ENCODE measurements at places on chromosomes 7 and 10.

- no peak for DNase-seq
These were observed 31.4 kb upstream of the CDH23 start for GRCh38 chr10:71365366-71365765.

- no peak for DNase-seq
These were observed 413.6 kb upstream of the PCDH15 start for GRCh38 chr10:55214608-55215007.

GRCh38 chr10:122182308-122182707, 88.8 kb upstream of the BTBD16 start:
- DNase-seq = no peak

DNA sequence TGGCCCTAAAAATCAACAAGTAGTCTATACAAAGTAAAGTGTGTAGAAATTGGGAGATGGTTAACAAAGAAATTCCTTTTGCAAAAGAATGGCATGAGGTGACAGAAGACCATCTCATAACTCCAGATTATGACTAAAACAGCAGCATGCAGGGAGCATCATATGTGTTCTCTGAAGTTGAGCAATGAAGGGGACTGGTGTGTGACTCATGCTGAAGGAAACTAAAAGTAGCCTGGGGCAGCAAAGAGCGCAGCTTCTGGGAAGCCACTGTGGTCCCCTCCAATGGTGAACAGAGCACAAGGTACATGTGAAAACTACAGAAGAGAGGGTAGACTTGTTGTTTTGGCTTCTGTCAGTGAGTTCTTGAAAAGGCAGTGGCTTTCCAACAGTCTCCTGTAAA, 133.4 kb downstream of the MACC1 start:
- no peak for DNase-seq

GRCh38 chr7:95330204-95330960, 6.0 kb upstream of the PON1 start:
- no peak for DNase-seq

DNA sequence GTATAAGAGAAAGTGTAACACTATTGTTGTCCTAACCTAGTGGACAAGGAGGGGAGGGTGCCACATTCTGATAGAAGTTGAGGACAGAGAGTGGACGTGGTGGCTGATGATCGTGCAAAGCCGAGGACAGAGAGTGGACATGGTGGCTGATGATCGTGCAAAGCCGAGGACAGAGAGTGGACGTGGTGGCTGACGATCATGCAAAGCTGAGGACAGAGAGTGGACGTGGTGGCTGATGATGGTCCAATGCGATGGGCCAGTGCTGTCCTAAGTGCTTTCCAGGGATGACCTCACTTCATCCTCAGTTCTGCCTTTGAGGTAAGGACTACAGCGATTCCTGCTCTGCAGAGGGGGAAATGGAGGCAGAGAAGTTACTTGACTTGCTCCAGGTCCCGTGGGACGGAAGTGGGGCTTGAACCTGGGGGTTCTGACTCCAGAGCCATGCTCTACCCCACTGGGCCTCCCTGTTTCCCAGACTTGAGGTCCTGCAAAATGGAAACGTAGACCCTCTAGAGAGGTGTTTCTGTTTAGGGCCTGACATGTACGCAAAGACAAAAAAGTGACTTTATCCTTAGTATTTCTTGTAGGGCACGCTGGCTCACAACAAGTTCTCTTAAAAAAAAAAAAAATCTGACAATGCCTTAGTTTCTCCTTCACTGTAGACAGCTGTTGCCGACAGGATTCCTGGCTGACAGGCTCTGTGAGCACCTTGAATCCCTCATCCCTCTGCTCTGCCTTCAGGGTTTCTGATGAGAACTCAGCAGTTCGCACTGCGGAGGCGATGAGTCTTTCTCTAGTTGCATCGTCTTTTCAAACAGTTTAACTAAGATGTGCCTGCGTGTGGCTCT, 20.3 kb upstream of the NCAPG2 start:
- no peak for DNase-seq

GRCh38 chr7:151251689-151252560, 3.4 kb upstream of the SMARCD3 start:
- peak; percentile 89 for DNase-seq

DNA sequence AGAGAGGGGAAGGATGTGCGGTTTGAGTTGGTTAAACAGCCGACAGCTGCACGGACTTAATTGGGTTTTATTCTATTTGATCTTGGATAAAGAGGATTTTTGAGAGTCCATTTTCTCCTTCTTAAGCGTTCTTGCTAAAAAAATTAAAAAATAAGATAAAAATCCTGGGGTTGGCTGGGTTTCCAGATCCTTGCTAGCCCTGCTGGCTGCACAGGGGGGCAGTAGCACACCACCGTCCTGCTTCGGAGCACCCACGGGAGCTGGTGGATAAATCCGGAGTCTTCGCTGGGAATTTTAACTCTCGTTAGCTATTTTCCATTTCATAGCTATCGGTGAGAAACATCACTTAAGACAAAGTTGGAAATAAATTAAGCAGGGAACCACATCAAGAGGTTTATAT, 792.0 kb downstream of the TYW1 start:
- DNase-seq = no peak

DNA sequence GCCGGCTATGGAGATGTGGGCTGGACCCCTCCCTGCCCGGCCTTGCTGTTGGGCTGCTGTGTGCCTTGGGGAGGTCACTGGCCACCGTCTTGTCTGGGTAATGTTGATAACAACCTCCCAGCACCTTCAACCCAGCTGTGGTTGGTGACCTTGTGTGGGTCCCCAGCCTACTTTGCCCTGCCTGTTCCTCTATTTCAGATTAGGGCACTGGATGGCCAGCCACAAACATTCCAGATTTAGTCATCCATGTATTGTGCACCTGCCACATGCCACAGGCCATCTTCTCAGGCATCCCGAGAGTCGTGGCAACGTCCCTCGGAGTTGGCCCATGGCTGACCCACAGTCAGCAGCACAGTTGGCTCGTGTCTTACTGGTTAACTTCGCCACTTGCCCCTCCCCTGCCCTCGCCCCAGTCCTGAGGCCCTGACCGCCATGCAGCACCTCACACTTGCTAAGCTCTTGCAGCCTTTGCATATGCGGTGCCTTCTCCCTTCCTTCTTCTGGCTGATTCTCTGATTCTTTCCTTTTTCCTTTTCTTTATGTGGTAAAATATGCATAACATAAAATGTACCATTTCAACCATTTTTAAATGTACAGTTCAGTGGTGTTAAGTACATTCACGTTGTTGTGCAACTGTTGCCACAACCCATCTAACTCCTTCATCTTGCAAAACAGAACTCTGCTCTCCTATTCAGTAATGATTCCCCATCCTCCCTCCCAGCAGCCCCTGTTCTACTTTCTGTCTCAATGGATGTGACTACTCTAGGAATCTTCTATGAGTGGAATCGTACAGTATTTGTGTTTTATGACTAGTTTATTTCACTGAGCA, 60.6 kb downstream of the PRF1 start:
- no peak for DNase-seq

- DNase-seq = no peak
These were observed 98.6 kb upstream of the BTBD16 start for GRCh38 chr10:122172361-122173008.

DNA sequence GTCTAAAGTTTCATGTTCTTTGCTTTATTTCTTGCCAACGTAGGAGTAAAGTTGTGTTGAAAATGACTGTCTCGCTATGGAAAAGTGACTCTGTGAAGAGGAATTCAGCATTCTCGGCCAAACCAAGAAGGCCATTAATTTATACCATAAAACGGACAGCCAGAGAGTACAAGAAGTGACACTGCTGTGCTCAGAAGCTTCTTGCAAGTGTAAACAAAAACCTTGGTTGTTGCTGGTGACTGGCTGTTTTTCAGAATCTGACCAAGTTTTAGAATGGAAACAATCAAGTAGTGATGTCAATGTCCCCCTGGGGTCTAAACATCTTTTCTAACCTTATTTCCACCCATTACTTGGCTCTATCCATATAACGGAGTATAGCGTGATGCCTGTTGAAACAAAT, 201.9 kb downstream of the INHBA start:
- DNase-seq = no peak

GRCh38 chr10:60009710-60010383, 103.5 kb upstream of the CCDC6 start:
- no peak for DNase-seq

- DNase-seq = no peak
These were observed 32.3 kb upstream of the OSBPL3 start for GRCh38 chr7:25012254-25012653.

DNA sequence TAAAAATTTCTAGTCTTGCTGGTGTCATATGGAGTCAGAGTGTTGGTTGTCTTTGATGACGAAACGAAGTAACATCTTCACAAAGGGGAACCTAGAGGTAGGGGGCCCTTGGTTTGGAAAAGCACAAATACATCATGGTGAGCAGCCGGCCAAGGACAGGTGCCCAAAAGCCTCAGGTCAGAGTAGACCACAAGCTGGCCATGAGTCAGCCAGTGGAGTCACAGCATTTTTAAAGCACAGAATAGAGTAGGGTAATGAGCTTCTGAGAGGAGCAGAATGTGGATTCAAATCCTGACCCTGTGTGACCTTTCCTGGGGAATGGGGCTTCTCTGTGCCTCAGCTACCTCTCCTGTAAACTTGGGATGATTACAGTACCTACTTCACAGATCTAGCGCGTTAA, 5.3 kb downstream of the CAMK2B start:
- no peak for DNase-seq

DNA sequence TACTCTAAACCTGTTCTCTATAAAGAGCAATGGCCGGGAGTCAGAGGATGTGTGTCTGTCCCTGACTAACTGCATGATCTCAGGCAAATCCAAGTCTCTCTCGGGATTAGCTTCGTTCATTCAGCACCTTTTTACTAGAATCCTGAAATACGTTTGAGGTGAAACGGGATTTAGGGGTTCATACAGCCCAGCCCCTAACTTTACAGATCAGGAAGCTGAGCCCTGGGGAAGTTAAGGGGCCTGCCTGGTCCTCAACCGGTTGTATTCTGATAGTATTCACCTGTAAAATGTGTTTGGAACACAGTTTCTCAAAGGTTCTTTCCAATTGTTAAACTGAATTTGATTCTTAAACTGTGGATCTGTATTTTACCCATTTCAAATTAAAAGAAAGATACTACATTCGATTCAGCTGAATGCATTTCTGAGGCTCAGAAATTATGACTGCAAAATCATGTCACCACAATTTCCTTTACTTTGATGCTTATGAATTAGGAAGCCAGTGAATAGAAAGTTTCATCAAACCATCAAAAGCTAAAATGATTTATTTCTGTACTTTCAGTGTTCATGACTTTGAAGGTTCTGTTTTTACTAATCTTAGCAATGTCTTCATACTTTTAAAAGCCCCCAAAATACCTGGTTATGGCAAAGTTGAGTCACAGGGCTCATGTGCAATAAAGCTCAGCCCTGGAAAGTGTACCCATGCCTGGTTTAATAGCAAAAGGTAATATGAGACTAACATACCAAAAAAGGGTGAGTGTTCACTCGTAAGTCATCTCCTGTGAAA, 28.9 kb upstream of the EZH2 start:
- DNase-seq = no peak

DNA sequence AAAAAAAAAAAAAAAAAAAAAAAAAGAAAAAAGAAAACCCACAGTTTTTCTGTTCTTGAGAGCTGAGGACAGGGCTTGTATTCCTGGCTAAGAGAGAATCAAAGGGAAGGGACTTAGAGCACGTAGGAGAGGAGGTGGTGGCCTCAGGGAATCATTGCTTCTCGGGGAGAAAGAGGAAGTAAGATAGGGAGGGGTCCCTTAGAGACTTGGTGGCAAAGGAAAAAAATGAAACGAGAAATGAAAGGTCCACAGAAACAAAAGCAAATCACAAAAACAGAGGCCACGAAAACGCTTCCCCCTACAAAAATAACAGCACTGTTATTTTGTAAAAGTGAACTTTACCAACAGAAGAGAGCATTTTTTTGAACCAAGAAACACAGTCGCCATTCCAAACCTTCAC, 323.1 kb upstream of the GALNT17 start:
- DNase-seq = no peak

- DNase-seq = no peak
These were observed 656.8 kb upstream of the ANKRD30A start for GRCh38 chr10:36468620-36469019.

DNA sequence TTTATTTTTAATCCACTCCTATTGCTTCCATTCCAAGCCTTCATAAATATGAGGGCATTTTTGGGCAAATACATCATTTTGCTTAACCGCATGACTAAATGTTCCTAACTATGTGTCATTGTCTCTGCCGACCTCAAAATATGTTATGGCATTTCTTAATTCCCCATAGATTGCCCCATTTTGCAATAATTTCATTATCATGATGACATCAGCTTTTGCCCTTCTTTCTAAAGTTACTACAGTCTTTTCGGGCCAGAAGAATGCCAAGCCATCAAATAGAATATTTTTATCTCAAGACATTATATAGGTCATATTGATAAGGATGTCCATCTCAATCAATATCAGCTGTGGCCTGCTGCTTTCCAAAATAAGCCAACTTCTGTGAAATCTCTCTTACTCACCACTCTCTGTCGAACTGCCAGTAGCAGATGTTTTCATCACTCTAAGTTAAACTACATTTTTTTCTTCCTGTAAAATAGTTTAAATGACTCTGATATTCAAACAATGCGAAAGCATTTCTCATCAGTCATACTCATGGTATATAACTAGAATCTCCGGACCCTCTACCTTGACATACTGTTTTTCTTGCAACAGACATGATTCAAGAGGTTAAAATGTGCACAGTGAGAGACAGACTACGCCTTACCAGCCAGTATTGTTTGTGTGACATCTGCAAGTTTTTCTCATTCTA, 1254.6 kb upstream of the CELF2 start:
- DNase-seq = no peak

GRCh38 chr7:117654780-117655179, 175.0 kb downstream of the CFTR start:
- DNase-seq = no peak

DNA sequence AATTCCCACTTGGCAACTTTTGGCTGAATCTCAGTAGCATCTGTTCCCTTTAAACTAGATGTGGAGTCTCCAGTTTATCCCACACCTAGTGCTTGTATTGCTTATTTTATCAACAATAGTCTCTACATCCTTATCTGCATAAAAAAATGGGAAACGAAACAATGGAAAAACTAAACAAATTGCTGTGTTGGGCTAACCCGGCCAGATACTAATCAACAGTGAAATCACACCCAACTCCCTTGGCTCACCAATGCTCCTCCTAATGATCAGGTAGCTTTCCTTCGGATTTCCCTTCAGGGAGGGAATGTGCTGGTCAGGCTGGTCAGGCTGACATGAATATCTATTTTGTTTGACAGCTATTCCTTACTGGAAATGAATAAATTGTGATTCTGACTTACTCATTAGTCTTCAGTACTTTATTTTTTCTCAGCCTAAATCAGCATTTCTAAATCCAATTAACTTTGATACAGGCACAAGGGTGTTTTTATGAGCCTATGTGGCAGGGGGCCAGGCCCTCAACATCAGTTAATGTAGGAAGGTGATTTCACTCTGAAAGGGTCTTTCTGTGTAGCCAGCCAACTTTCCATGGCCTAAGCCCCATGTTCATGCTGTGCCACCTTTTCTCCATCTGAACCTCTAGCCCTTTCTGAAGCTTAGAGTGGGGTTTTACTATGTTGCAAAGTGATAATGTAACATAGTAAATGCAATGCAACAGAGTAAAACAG, 170.5 kb upstream of the NPSR1 start:
- DNase-seq = no peak
